Panc1 (cell line): ENCODE measurements at places on chromosomes 7 and 10.

DNA sequence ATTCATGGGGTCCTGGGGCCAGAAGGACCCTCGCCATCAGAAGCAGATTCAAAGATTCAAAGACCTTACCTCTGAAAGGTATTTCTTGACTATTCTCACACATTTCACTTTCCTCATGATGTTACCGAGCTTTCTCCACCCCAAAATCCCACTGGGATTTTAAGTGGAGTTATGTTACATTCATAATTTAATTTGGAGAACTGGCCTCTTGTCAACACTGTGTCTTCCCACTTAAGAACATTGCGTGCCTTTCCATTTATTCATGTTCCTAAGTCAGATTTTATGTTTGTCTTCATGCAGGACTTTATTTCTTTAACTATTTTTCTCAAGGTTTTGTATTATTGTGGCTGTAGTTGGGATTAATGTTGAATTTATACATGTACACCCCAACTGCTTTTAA lies 123.5 kb upstream of the BMPER start:
- no peak for DNase-seq

DNA sequence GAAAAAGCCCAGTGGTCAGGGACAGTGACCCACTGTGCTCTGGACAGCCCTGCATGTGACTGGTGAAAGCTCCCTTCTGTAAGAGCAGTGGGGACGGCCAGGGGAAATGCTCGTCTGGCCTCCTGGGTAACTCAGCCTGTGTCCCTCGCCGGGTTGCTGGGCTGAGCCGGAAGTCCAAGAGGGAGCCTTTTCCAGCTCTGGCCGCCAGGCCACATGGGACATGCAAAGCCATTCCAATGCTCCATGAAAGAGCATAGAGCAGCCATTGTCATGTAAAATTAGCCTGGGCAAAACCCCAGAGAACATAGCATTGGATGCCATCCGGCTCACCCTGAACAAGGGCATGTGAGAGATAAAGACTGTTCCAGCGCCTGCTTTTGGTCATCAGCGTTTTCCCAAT lies 64.9 kb upstream of the ADRB1 start:
- no peak for DNase-seq

DNA sequence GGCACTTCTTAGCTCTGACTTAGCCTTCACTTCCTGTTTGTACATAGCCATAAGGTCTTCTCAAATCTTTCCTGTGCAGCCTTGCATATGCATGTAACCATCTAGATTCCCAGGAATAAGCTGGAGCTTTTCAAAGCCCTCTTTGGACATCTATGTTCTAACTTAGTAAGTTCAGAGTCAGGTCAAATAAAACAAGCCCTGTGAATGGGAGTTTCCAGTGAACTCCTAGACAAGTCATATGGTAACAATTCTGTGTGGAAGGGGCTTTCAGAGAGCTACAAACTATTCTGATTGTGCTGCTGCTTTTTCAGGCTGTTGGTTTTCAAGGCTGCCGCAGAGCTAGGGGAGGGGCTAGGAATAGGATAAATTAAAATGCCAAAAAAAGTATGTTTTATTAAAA lies 208.4 kb upstream of the AKR1E2 start:
- no peak for DNase-seq

- no peak for DNase-seq
Observed at GRCh38 chr7:55086413-55087201, 67.8 kb downstream of the EGFR start.

GRCh38 chr7:158286210-158286609 lies 301.4 kb downstream of the PTPRN2 start:
- DNase-seq = no peak

- no peak for DNase-seq
Observed at GRCh38 chr10:117662126-117662525, 119.6 kb downstream of the EMX2 start.

DNA sequence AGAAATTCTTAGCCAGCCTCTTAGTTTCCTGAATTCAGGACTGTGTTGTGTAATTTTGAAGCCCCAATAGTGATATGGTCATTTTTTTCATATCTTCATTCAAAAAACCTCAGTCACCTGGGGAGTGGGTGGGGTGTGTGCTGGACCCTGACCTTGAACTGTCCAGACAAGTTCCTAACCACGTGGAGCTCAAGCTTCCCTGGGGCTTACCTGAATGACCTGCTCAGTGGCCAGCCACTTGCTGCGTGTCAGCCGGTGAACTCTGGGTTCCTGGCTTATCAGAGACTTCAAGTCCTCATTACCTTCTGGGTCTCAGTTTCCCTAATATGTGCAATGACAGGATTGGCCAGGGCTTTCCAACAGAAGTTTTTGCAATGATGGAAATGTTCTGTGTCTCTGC lies 27.1 kb downstream of the MGMT start:
- no peak for DNase-seq

DNA sequence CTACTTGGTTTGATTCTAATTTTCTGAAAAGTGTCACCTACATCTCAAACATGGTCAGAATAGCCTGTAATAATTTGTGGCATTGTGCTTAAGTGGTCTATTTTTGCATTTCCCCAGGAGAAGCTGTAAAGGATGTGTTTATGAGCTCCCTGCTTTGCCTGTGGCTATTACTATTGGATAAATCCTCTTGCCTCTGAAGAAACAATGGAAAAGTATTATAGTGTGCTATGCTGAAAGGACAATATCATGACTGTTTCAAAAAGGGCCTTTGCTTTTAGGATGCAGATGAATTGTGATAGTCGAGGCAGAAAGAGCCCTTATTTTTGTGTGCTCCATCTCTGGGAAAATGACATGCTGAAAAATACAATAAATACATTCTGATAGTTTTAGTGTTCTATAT lies 94.1 kb upstream of the ARMC3 start:
- DNase-seq = no peak

DNA sequence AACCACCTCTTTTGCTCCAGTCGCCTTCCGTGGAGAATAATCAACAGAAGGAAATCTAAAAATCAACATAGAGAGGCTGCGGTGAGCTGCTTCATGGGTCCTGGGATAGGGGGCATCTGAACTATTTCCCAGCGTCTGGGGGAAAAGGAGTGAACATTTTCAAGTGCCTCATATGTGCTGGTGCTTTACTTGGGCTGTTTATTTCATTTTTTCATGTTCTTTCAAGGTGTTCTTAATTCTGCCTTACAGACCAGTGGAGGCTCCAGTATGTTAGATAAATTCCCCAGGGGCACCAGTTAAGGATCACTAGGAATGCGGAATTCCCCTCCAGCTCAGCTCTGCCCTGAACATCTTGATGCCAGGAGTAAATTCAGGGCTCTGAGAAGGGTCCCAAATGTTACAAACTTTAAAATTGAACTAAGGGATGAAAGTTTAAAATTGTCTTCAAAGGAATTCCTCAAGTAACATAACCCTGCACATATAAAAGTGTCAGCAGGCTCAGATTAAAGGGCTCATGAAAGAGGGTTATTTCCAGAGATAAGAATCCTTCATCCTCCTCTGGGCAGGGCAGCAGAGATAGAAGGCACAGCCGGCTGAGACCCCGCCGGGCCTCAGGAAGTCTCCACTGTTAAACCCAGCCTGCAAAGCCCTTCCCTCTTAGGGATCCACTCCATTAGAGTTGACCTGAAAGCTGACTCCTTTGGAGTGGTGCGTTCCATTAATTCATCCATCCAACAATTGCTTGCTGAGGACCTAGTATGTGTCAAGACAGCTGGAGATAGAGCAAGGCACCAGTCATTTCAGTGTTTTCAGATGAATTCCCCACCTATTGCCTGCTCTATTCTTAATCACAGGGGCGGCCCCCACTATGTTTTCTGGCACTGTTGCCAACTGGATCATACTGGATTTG lies 345.8 kb downstream of the KCNMA1 start:
- no peak for DNase-seq
